Activated T-cell treated with anti-CD3 and anti-CD28 coated beads, Interleukin-2, amount 50 U/mL, for 4 hours (primary cell): ENCODE measurements at places on chromosomes 7 and 10.

- no peak for DNase-seq
These were observed 123.8 kb upstream of the CACNA2D1 start for GRCh38 chr7:82567356-82567755.

GRCh38 chr7:17090751-17091150, 207.7 kb upstream of the AHR start:
- DNase-seq, result no peak

DNA sequence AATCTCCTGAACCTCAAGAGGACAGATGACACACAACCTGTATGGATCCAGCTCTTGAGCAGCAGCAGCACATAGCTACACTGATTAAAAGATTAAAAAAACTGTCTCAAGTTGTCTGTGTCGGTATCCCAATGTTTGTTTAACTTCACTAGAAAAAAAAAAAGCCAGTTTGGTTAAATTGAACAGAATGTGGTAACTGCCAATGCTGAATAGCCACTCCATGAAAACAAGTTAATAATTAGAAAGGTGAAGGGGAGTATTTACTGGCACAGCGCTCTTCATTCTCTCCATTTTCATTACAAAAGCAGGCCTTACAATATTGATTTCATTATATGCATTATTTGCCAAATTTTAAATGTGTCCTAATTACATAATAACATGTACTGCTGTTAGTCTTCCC, 47.6 kb downstream of the GDI2 start:
- no peak for DNase-seq

DNA sequence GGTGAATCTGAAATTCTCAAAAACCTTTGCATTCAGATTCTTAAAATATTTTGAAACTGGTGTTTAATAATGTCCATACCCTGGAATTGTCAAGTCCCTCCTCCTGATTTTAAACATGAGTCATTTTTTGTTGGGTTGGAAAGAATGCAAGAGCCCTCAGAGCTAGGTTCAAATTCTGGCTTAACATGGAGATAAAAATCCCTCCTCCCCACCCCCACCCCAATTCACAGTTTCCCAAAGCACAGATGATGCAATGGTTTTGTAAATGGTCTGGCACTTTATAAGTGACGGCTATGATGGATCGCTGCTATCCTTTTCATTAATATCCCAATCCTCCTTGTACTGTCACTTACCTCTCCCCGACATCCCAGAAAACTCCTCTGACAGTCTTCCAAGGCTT, 332.8 kb downstream of the PLXNA4 start:
- DNase-seq, result no peak

DNA sequence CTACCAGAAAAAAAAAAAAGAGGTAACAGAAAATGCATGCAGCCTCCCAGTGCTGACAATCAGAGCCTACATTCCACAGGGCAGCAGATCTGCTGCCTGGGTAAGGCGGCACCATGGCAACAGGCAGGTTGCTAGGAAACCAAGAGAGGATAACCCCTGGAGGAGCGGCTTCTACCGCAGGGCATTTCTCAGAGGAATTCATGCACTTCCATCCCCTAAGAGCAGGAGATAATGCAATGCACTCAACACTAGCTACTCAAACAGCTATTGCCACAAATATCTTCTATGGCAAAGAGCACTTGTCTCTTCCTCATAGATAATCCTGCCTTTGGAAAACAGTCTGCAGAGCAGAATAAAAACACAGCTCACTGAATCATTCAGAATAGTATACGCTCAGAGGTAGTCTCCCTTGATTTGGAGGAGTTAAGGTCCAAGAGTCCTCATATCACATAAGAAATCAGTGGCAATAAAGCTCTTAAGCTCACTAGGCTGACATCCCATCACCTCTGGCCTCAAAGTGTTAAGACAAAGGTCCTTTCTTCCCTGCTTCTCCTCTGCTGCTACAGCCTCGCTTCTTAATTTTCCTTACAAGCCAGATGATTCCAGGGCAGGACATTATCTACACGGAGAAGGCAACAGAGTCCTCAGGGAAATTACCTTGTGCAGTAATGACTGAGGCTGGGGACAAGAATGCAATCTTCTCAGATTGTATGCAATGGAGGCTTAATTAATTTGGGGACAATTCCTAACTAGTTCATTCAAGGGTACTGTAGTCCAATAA, 10.7 kb downstream of the PSAP start:
- no peak for DNase-seq

DNA sequence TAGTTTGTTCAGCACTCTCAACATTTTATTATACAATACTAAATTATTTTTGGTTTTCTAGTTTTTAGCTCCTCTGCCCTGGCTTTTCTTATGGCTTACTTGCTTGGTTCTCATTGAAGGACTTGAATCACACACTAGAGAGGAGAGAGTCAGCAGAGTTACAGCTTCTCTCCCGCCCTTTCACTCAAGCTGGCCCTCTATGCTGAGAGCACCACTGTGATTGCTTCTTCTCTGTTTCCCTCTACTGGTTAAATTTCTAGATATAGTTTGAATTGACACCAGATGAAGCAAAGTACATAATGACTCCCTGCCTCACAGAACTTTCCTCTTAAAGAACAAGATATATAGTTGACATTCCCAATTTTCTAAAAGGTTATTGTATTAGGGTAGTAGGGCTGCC, 767.3 kb upstream of the SORCS1 start:
- DNase-seq, result no peak

GRCh38 chr10:13615650-13616300, 29.0 kb downstream of the PRPF18 start:
- no peak for DNase-seq

GRCh38 chr7:15889507-15889906, 203.0 kb upstream of the MEOX2 start:
- DNase-seq, result no peak

- DNase-seq, result no peak
These were observed 321.7 kb upstream of the LRGUK start for GRCh38 chr7:133805426-133805825.

- DNase-seq, result no peak
These were observed 97.9 kb upstream of the KLF14 start for GRCh38 chr7:130831817-130832481.
